ENCODE measurements at places on chromosomes 1 and 21.

DNA sequence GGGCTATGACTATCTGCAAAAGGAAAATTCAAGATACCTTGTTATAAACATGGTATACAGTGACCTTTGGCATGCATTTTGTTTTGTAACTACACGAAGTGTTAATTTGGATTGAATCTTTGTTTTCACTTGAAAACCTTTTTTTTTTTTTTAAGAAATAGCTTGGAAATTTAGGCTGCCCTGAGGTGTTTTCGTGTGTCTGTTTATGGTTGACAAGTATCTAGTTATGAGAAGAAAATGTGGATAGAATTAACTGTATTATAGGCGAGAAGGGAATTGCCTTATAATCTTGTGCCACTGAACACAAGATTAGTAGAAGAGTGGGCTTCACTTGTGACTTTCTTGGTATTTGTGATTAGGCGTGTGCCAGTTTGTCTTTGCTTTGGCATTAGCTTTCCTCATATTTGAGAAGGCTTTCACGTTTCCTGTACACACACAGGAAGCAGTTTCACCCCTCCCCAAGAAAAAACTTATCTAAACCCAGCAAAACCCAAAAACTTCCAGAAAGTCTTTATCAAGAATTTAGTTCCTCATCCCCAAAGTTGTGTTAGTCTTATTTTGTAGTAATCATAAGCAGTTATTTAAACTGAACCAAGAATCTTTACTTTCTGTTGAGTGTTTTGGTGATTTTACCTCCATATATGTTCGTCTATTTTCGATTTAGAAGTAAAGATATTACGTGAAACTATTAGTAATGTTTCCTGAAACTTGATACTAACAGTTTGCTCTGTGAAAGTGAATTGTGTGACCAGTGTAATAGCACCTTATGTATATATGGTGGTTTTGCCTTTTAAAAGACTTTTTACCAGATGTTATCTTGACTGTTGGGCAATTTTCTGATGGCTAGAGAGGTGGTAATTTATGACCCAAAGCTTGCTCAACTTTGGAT, 3.8 kb downstream of the DYRK1A start:
- no peak for DNase-seq

GRCh38 chr1:99786751-99787501, 20.5 kb upstream of the FRRS1 start:
- no peak for DNase-seq

- DNase-seq: no peak
Observed at GRCh38 chr1:8525216-8525557, 207.3 kb downstream of the SLC45A1 start.

DNA sequence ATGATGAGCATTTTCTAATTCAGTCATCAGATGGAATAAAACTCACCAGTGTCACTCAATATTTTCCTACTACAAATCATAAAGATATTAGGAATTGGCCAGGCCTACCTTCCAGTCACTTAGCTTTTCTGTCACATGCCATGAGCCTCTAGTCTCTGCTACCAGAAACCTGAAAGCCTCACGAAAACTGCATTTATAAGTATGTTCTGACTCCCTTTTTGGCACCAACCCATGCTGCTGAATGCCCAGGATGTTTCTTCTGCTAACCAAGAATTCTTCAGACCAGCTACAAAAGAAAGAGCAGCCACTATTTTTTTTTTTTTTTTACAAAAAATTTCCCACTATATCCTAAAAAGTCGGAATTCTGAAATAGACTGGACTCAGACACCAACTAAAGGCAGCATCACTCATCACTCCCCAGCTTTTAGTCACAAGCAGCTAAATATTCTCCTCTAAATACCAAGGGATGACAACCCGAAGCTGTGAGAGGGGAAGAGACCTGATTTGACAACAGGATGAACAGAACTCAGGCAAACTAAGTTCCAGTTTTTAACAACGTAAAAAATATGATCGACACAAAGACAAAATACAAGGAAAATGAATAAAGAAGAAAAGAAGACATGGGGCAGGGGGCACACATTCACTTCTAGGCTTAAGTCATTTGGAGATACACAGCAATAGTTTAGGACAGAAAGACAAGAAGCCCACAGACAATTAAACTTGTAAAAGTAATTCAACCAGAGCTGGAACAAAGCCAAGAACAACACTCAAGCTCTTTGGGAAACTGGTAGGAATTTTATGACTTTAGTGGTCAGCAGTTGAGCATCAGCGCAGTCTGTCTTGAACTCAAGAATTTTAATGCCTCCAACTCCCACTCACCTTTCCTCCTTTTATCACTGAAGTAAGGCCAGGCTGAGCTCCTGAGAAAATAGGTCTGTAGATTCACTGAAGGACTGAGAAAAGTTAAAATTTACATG, 1.7 kb downstream of the DCAF8 start:
- no peak for DNase-seq

GRCh38 chr1:43783671-43784205, 76.4 kb downstream of the ST3GAL3 start:
- DNase-seq: no peak
